ENCODE measurements at places on chromosomes 12 and 14.

GRCh38 chr14:50263321-50263720 is 31.9 kb upstream of the SOS2 start:
- DNase-seq: no peak

DNA sequence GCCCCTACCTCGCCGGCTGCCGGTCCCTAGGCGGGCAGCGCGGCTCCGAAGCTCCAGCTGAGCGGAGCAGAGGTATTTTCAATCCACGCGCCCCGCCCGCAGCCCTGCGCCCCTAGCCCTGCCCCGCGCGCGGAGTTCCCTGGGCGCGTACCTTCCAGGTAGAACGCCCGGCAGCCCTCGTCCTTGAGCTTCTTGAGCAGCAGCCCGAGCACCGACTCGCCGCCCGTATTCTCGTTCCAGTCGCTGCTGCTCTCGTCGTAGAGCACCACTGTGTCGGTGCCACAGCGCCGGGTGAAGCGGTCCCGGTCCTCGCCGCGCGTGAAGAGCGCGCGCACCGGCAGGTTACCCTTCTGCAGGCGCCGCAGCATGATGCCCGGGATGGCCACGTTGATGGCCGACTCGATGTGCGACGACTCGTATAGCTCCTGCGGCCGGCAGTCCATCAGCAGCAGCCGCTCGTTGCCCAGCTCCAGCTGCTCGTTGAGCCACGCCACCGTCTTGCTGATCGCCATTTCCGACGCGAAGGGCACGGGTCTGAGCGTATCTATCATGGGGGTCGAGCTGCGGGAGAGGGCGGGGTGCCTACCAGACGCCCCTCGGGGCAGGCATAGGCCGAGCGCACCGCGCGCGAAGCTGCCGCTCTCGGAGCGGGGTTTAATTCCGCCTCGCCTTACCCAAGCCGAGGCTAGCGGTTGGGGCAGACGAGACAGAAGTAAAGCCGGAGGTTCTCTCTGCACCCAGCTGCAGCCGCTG is 636 bp downstream of the DUSP6 start:
- DNase-seq: no peak

GRCh38 chr12:32039917-32040575 is 66.6 kb upstream of the BICD1 start:
- DNase-seq: no peak

- no peak for DNase-seq
Observed at GRCh38 chr12:113364698-113365097, 6.3 kb downstream of the PLBD2 start.

DNA sequence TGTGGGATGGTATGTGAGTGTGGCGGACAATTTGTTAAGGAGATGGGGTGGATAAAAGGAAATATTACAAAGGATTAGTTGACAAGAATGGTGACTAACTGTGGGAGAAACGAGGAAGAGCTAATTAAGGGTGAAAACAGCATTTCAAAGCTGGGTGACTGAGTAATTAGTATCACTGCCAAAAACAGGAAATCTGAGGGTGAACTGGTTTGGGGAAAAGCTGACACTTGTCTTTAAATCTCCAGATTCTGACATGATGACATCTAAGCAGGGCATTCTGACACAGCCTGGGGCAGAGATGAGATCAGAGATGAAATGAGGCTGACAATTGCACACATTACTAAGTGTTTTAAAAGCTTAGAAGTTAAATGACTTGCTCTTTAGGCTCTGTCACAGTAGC is 42.4 kb upstream of the CCDC175 start:
- DNase-seq: no peak

GRCh38 chr14:101109981-101110728 is 206.6 kb upstream of the RTL1 start:
- DNase-seq: no peak

DNA sequence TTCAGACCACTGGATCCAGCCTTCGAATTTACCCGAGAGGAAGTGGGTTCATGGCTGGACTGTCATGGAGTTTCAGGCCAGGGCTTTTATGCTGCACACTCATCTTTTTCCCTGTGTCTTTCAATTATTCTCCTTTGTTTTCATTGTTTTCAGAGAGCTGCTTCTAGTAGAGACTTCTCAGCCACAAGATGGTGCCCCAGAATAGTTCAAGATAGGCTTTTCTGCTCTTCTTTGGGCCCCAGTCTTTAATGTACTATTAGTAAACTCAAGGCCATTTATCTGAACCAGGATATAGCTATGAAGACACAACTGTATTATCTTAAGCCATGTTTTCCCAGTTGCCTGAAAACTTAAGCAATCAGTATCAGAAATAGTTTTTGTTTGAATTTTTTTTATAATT is 30.4 kb upstream of the PSMA6 start:
- DNase-seq: no peak

DNA sequence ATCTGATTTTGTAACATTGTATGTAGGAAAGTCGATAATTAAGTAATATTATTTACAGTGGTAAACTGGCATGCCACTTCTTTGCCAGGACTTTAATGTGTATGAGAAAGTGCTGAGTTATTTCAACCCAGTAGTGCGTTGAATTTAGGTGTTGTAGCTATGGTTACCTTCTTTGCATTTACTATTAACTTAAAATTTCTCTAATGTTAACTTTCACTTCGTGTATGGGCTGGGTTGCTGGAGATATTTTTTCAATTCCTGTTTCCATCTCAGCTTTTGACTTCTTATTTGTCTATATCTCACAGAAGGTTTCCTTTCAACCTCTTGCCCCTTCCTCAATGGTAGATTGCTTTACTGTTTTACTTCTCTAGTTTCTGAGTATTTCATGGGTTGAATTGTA is 1345.6 kb downstream of the FSCB start:
- DNase-seq: no peak

Data from HTR-8/SVneo (cell line).